ENCODE measurements at places on chromosomes 4 and X. TPM values are rescaled to one million over a fixed set of nuclear protein-coding genes. Genes with fewer than 3 reads are reported as not detected.

Gene ITGB1BP2
- 3.9 TPM for total RNA-seq

Gene PPID
- 14.1 TPM for total RNA-seq

Gene RAB41
- total RNA-seq, result not detected

Gene SUPT20HL1
- not detected for total RNA-seq

Gene ADGRL3
- 0.19 TPM for total RNA-seq

DNA sequence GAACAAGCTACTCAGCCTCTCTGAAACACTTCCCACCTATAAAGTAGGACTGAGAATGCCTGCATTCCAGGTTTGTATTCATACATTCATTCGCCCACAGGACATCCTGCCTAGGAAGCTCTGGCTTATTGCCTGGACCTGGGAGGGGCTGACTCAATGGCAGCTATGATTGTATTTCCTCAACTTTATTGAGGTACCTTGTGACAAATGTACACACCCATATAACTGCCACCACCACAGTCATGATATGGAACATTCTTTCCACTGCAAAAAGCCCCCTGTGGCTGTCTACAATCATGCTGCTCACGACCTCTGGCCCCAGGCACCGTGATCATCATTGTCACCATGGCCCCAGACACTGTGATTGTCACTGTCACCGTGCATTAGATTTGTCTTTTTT lies 68.3 kb downstream of the ABLIM2 start:
- H3K4me1 ChIP-seq, result peaks cover 5% of the 10 kb centered on the region
- H3K27me3 ChIP-seq, result no peaks in the 10 kb centered on the region
- no peak overlapping the region for H3K4me3 ChIP-seq
- peaks cover 10% of the 10 kb centered on the region for H3K36me3 ChIP-seq

GRCh38 chr4:90080116-90080515 lies 47.1 kb upstream of the CCSER1 start:
- no peak overlapping the region for H3K4me3 ChIP-seq
- no peaks in the 10 kb centered on the region for H3K4me1 ChIP-seq
- no peaks in the 10 kb centered on the region for H3K36me3 ChIP-seq
- DNase-seq, result no peak
- H3K27me3 ChIP-seq, result no peaks in the 10 kb centered on the region

GRCh38 chr4:186699298-186699697 lies 24.4 kb downstream of the FAT1 start:
- no peak overlapping the region for H3K4me3 ChIP-seq
- H3K27ac ChIP-seq, result no peak overlapping the region
- DNase-seq, result no peak
- H3K36me3 ChIP-seq, result no peaks in the 10 kb centered on the region
- H3K4me1 ChIP-seq, result no peaks in the 10 kb centered on the region

GRCh38 chr4:72358483-72358882 lies 210.5 kb downstream of the ADAMTS3 start:
- no peak overlapping the region for H3K4me3 ChIP-seq
- no peaks in the 10 kb centered on the region for H3K27me3 ChIP-seq
- H3K4me1 ChIP-seq, result no peaks in the 10 kb centered on the region
- H3K27ac ChIP-seq, result no peak overlapping the region
- DNase-seq, result no peak

GRCh38 chr4:113697429-113697828 lies 64.1 kb downstream of the CAMK2D start:
- H3K4me1 ChIP-seq, result no peaks in the 10 kb centered on the region
- H3K4me3 ChIP-seq, result no peak overlapping the region
- DNase-seq, result no peak
- no peak overlapping the region for H3K27ac ChIP-seq
- H3K36me3 ChIP-seq, result no peaks in the 10 kb centered on the region

GRCh38 chrX:147069926-147070325 lies 255.4 kb upstream of the CXorf51A start:
- no peaks in the 10 kb centered on the region for H3K36me3 ChIP-seq
- DNase-seq, result no peak
- H3K27me3 ChIP-seq, result no peaks in the 10 kb centered on the region
- no peak overlapping the region for H3K4me3 ChIP-seq

DNA sequence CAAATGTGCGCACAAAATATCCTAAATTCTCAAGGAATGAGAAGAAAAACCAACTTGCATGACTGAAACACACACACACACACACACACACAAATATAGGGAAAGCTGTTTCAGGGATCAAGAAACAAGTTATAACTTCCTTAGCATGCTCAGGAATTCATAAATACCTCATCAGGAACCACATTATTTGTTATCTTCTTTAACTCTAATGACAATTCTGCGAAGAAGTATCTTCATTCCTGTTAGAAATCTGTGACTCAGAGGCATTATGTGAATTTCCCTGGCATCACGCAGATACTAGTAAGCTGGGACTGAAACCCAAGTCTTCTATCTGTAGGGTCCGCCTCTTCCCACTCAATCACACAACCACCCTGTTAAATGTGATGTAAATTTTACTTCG lies 30.3 kb downstream of the TMPRSS11A start:
- no peaks in the 10 kb centered on the region for H3K27me3 ChIP-seq
- H3K4me3 ChIP-seq, result no peak overlapping the region
- DNase-seq, result no peak
- H3K36me3 ChIP-seq, result no peaks in the 10 kb centered on the region
- H3K4me1 ChIP-seq, result peaks cover 28% of the 10 kb centered on the region

DNA sequence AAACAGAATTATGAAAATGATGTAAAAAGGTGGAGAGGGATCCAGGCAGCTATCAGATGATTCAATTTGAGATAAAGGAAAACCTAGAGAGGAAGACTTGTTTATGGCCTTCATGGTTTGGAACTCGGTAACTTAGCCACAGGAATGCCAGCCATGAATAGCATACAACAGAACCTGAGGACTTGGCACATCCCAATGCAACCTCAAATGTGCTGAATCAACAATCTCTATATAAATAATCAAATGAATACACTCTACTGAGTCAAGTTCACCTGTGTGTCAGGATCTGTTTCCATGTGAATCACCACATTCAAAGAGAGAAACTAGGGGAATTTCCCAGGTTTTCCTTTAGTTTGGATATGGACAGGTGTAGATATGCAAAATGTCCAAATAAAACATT lies 86.9 kb downstream of the MBNL3 start:
- H3K27ac ChIP-seq, result no peak overlapping the region
- H3K4me3 ChIP-seq, result no peak overlapping the region
- H3K27me3 ChIP-seq, result no peaks in the 10 kb centered on the region
- peaks cover 5% of the 10 kb centered on the region for H3K4me1 ChIP-seq

DNA sequence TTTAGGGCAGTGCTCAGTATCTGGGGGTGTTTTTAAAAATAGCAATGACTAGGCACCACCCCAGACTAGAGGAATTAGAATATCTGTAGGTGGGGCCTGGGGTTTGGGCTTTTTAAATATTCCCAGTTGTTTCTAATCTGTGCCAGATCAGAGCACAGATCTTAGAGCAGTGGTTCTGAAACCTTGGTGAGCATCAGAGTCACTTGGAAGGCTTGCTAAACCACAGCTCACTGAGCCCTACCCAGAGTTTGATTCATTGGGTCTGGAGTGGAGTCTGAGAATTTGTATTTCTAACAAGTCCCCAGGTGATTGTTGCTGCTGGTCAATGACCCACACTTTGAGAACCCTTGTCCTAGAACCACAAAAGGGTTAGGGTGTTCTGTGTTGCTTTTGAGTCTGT lies 16.7 kb downstream of the HADH start:
- H3K27ac ChIP-seq, result no peak overlapping the region
- no peaks in the 10 kb centered on the region for H3K27me3 ChIP-seq
- no peak for DNase-seq
- no peaks in the 10 kb centered on the region for H3K4me1 ChIP-seq

GRCh38 chr4:7981738-7982394 lies 42.2 kb upstream of the AFAP1 start:
- no peak overlapping the region for H3K4me3 ChIP-seq
- no peak for DNase-seq
- no peaks in the 10 kb centered on the region for H3K36me3 ChIP-seq
- peaks cover 18% of the 10 kb centered on the region for H3K4me1 ChIP-seq
- no peak overlapping the region for H3K27ac ChIP-seq
- H3K27me3 ChIP-seq, result peaks cover 26% of the 10 kb centered on the region

DNA sequence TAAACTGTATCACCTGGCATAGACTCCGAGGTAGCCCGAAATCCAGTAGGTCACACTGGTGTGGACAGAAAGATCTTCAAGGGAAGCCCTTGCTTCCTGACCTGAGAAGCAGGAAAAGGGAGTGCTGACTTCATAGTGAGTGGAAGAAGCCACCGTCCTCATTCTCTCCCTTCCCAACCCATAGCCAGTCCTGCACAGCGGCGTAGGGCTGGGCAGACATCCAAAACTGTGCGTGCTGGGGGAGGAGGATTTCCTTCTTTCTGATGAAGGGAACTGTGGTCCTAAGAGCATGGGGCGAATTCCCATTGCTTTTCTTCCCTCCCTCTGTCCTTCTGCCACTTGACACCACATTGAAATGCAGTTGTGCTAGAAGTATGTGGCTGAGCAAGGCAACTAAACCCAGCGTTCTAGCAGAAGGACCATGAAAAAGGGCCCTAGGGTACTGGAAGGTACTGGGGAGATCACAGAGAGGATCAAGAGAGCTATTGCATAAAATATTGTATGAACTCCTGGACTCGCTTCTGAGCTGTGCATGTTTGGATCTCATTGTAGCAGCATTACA lies 66.9 kb downstream of the STOX2 start:
- no peaks in the 10 kb centered on the region for H3K27me3 ChIP-seq
- no peak overlapping the region for H3K27ac ChIP-seq
- no peak for DNase-seq
- no peaks in the 10 kb centered on the region for H3K4me1 ChIP-seq

- DNase-seq, result no peak
- H3K27ac ChIP-seq, result no peak overlapping the region
- no peaks in the 10 kb centered on the region for H3K27me3 ChIP-seq
- H3K4me3 ChIP-seq, result no peak overlapping the region
- H3K36me3 ChIP-seq, result no peaks in the 10 kb centered on the region
Observed at GRCh38 chr4:80726471-80726870, 304.0 kb upstream of the BMP3 start.

GRCh38 chr4:33052241-33052640 lies 2332.1 kb downstream of the PCDH7 start:
- DNase-seq, result no peak
- H3K27me3 ChIP-seq, result no peaks in the 10 kb centered on the region
- no peaks in the 10 kb centered on the region for H3K36me3 ChIP-seq
- no peaks in the 10 kb centered on the region for H3K4me1 ChIP-seq

DNA sequence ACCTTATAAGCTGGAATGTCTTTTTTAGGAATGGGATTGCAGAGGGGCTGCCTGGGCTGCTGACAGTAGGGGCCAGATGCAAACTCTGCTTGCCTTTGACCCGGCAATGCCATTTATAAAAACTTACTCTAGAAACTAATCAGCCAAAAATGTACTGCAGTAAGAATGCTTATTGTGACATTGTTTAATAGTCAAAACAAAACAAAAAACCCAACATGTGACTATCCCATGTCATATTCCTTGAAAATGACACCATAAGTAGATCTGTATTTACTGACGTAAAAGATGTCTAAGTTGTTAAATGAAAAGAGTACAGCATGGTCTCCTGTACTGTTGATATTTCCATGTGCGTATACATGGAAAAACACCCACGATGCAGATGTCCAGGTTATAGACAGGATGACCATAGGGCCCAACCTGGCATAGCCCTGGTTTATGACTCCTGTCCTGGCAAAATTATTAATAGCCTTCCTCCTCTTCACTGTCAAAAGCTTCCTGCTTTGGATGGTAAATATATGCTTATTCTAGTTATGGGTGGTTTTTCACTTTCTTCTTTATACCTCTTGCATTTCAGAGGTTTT lies 138.9 kb downstream of the PTTG2 start:
- H3K4me1 ChIP-seq, result no peaks in the 10 kb centered on the region
- no peak for DNase-seq
- no peaks in the 10 kb centered on the region for H3K27me3 ChIP-seq
- no peak overlapping the region for H3K4me3 ChIP-seq

Measured in esophagus squamous epithelium (tissue), 5 donors.